ENCODE measurements at places on chromosomes 5 and 9. TPM values are rescaled to one million over a fixed set of nuclear protein-coding genes. Genes with fewer than 3 reads are reported as not detected.

Gene FAM221B
- not detected for polyA plus RNA-seq

- no peak for DNase-seq
These were observed 34.9 kb upstream of the FAM120AOS start for GRCh38 chr9:93488244-93488643.

DNA sequence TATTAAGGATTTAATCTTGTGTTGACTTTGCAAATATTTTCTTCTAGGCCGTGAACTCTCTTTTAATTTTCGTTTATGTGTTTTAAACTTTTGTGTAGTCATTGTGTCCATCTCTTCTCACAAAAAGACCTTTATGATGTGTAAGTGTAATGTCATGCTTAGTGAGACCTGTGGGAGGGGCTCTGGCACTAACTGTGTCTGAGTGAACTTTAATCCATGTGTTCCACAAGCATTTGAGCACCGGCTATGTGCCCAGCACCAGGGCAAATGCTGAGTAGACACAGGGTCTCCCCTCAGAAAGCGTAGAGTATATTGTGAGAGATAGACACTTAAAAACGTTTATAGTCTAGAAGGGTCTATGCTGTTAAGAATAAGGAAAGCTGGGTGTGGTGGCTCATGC, 272.6 kb upstream of the TUT7 start:
- DNase-seq, result no peak

GRCh38 chr5:171158581-171158980, 150.5 kb upstream of the TLX3 start:
- DNase-seq, result no peak

Gene MYMK
- polyA plus RNA-seq, result not detected

- no peak for DNase-seq
These were observed 32.0 kb downstream of the SPRY4 start for GRCh38 chr5:142292808-142293207.

DNA sequence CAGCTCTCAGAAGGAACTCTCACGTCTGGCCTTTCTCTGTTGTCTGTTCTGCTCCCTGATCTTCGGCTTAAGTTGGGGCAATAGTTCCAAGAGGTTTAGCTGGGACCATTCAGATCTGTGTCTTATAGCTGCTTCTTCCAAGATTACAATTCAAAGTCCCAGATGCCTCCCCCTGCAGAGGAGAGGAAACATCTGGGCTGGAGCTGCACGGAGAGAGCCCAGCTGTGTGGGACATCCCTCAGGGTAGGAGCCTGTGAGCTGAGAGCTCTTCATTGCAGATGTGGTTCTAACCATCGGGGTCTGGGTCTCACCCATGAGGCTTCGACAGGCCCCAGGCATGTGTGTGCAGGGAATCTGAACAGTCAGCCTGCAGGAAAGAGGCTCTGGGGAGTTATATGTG, 9.0 kb upstream of the PHF19 start:
- DNase-seq, result no peak

Gene CDH6
- polyA plus RNA-seq, result 0.84 TPM

- DNase-seq, result no peak
These were observed 117.2 kb downstream of the PSD2 start for GRCh38 chr5:139912804-139913203.

- DNase-seq, result no peak
These were observed 18.8 kb upstream of the CPEB4 start for GRCh38 chr5:173869316-173869715.

Gene NXNL2
- 0.07 TPM for polyA plus RNA-seq

DNA sequence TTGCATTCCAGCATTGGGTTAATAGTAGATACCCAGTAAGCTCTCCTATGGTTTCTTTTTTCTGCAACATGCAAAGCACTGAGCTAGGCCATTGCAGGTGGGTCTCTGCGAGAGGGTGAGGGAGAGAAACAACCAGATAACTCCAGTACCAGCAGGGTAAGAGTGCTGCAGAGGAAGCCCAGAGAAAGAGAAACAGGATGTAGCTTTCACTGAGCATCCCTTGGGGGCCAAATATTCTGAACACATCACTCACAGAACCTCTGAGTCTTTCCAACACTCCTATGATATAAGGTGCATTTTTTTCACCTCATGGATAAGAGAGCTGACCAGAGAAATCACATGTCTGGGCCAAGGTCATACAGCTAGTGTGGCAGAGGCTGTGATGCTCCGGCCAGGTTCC, 76.7 kb downstream of the TRIM32 start:
- no peak for DNase-seq

DNA sequence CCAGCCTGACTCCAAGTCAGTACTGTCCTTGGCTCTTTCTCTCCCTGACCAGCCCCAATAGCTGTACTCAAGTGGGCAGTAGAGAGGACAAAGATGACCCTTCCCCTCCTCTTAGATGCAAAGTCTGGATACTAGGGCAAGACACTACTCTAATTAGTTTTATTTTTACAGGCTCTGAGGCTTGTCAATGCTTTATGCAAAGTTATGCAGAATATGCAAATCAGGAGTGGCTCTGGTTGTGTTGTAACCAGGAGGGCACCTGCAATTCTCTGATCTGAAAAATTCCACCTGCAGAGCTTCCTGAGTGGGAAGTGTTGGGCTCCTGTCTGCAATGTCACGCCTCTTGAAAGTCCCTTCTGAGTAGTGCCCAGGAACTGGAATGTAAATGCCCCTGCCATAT, 201.5 kb downstream of the RGS3 start:
- no peak for DNase-seq

Gene SLC6A7
- not detected for polyA plus RNA-seq

- no peak for DNase-seq
These were observed 16.4 kb upstream of the ZNF474 start for GRCh38 chr5:122112733-122113558.

DNA sequence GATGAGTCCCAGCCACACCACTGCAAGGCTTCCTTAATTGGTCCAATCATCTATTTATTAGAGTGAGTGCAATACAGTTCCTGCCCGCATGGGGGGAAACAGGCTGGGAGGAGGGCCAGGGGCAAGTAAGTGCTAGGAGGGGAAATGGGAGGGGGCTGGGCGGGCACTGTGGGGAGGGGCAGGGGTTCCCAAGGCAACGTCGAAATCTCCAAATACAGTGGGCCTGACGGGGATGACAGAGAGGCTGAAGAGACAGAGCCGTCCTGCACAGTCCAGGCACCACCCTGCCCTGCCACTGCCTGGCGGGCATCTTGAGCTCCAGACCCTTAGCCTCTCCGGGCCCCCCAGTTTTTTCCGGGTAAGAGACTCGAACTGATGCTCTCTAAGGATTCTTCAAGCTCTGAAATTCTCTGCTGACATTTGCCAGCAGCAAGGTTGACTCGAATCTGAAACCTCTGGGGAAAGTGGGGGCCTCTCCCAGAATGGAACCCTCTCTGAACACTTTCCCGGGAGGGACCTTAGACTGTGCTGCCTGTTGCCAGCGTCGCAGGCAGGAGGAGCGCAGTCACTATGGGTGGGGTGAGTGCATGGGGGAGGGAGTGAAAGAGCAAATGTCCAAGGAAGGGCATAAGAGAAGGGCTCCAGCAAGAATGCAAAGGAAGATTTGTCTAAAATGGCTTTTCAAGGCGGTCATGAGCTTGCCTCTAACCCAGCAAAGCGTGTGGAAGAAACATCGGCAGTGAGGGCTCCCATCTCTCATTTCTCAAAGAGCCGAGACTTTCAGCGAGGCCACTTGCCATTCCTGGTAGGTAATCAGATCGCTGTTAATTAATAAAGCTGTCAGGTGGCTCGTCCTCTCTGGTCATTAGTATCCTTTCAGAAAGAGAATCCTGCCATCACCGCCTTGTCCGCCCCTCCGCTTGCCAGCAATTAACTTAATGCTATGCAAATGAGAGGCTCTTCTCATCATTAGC, 99.0 kb downstream of the GTF3C4 start:
- peak; percentile 73 for DNase-seq

Gene NDST1
- 45.9 TPM for polyA plus RNA-seq

GRCh38 chr9:4622016-4622415, 40.1 kb upstream of the PLPP6 start:
- DNase-seq, result no peak

DNA sequence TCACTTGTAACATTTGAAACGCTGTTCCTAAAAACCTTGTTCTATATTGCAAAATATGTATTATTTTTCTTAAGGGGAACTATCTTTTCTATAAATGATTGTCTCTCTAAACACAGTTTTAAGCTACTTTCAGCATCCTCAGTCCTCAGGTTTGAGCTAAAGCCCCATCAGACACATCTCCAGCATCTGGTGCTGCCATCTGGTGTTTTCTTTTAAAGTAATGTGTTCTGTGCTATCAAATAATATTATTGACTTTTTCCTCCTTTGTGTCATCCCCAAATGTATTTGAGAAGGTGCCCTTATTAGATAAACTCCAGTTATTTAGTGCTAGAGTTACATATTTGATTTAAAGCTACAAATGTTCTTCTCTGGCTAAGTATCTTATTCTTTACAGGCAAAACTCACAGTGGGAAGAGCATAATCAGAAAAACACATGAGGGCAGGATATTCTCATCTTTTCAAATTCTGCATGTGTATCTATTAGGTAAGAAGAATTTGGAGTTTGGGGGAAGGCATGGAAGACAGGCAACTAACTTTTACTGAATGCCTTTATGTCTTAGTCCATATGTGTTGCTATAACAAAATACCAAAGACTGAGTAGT, 27.5 kb downstream of the ZNF474 start:
- DNase-seq, result no peak

Gene KLF9
- 39.5 TPM for polyA plus RNA-seq

Gene AIF1L
- polyA plus RNA-seq, result 15.7 TPM

- no peak for DNase-seq
These were observed 8.4 kb upstream of the PPP1R2B start for GRCh38 chr5:156841737-156842136.

Gene MSX2
- polyA plus RNA-seq, result 2.7 TPM

Gene NEUROG1
- not detected for polyA plus RNA-seq

Gene PCDHA7
- 0.02 TPM for polyA plus RNA-seq

DNA sequence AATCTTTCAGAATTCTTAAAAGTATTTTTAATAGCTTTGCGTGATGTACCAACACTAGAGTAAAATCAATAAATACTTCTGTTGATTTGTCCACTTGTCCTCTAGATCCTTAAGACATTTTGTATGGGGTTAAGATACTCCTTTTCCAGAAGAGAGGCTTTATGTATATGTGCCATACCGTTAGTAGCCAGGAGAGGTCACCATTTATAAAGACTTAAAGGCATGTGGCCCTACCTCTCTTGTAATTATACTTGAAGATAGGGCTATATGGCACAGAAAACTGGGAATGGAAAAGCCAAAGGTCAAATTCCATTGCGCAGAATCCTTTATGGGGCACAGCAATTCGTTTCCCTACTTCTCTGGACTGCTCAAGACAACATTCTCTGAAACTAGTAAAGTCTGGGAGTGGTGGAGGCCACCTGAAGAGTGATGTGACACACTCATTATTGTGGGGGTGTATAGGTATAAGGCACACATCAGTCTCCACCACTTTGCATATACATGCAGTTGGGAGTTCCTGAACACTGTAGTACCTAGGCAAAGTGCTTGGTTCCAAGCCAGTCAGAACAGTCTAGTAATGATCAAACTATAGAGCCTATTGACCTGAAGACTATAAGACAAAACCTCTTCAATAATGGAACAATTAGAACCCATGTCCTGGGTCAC, 140.1 kb upstream of the FBXL17 start:
- no peak for DNase-seq

- DNase-seq, result peak; percentile 12
These were observed 399.8 kb downstream of the OSTF1 start for GRCh38 chr9:75487856-75488718.

DNA sequence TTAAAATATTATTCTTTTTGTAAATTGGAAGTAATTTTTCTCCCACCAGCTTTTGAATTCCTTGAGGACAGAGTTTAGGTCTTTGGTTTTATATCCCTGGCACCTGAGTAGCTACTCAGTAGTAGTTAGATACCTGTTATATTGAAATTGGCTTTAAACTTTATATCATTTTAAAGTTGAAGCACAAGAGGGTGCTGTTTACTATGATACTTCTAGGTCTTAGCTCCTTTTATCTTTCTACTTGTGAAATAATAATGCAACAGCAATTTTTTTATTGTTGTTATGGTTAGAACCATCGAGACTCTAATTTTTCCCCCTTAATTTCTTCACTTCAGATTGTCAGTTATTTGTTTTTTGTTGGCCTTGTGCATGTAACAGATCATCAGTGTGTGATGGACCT, 46.3 kb downstream of the AP3S1 start:
- no peak for DNase-seq

GRCh38 chr5:165035520-165035919, 1530.1 kb downstream of the MAT2B start:
- no peak for DNase-seq

Gene PCDHGA11
- polyA plus RNA-seq, result 2.2 TPM

DNA sequence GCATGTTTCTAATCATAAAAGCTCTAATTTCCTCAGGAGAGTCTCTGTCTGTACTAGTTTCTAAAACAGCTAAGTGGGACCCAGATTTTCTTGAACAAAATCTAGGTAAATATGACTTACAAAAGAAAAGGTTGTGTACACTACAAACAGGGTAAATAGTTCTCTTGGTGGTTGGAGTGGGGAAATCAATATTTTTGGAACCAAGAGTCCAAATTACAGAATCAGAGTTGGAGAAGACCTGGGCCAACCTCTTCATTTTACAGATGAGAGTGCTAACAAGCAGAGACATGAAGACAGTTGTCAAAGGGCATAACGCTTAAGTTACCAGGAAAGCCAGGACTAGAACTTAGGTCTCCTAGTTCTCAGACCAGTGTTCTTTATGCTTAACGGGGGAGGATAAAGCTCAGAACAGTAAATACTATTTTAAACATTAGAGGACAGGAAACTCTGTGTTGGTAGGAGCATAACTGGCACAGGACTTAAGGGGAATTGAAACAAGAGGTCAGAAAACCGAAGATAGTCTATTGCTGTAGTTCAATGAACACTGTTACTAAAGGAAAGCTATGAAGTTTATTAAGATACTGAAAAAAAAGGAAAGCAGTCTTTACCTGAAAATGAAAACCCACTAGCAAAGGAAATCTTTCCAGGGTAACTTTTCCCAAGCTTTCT, 9.3 kb upstream of the GOLGA1 start:
- DNase-seq, result no peak

- DNase-seq, result no peak
These were observed 11.7 kb downstream of the TRIM23 start for GRCh38 chr5:65612298-65612907.

Gene SYNPO
- polyA plus RNA-seq, result 625 TPM

GRCh38 chr9:224582-225520, 10.2 kb downstream of the DOCK8 start:
- no peak for DNase-seq

- peak; percentile 40 for DNase-seq
These were observed 104.8 kb upstream of the ERCC6L2 start for GRCh38 chr9:95770653-95771131.

All from right cardiac atrium (tissue), 5 donors.